ENCODE measurements at places on chromosomes 12 and 14. TPM values are rescaled to one million over a fixed set of nuclear protein-coding genes. Genes with fewer than 3 reads are reported as not detected.

GLI1 gene
- not detected for total RNA-seq

- peak; percentile 86 for DNase-seq
These were observed 119.4 kb downstream of the SAMD4A start for GRCh38 chr14:54686219-54686870.

ERBB3 gene
- total RNA-seq, result 3.2 TPM

NIN gene
- total RNA-seq, result 49.7 TPM

DNA sequence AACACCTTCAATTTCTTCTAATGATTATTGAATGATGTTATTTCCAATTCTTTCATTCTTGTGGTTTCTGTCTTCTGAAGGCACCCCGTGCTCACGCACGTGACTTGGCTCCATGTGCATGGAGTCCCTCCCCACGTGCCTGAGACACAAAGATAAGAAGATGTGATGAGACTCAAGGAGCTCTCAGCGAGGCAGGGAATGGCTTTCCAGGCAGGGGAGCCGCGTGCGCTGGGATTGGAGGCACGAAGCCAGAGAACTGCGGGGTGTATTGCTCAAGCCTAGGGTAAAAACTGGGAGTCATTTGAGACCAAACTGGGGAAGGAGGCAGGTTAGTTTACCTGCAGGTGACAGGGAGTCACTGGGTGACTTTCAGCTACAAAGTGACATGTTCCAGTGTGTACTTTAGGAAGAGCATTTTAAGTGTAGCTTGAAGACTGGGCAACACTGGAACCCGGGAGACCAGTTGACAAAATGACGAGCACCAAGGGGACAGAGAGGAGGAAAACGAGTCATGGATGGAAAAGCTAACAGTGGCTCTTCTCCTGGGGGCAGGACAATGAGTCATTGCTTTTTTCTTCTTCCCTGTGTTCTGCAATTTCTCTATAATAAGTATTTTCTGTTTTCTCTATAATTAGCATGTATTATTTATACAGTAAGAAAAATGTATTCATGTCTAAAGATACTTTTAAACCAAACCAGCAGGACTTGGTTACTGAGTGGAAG lies 311.7 kb upstream of the FKBP4 start:
- no peak for DNase-seq
